ENCODE measurements at places on chromosomes 3 and 15. TPM values are rescaled to one million over a fixed set of nuclear protein-coding genes. Genes with fewer than 3 reads are reported as not detected.

- no peaks in the 10 kb centered on the region for H3K36me3 ChIP-seq
- peak overlapping the region; percentile 27 for H3K4me3 ChIP-seq
- no peak for DNase-seq
- H3K4me1 ChIP-seq = peaks cover 51% of the 10 kb centered on the region
- H3K27ac ChIP-seq = peak overlapping the region; percentile 99
- H3K27me3 ChIP-seq = no peaks in the 10 kb centered on the region
These were observed 4.2 kb upstream of the PLOD2 start for GRCh38 chr3:146164971-146165769.

Gene HTR3E
- total RNA-seq = not detected

- H3K36me3 ChIP-seq = no peaks in the 10 kb centered on the region
- no peaks in the 10 kb centered on the region for H3K4me1 ChIP-seq
- no peak for DNase-seq
- H3K4me3 ChIP-seq = no peak overlapping the region
- H3K27ac ChIP-seq = no peak overlapping the region
- H3K27me3 ChIP-seq = no peaks in the 10 kb centered on the region
These were observed 50.0 kb upstream of the NMD3 start for GRCh38 chr3:161171113-161171512.

- DNase-seq = no peak
- no peak overlapping the region for H3K27ac ChIP-seq
- no peak overlapping the region for H3K4me3 ChIP-seq
- no peaks in the 10 kb centered on the region for H3K27me3 ChIP-seq
- no peaks in the 10 kb centered on the region for H3K36me3 ChIP-seq
- no peaks in the 10 kb centered on the region for H3K4me1 ChIP-seq
These were observed 634.0 kb upstream of the BCHE start for GRCh38 chr3:166471074-166471767.
